Activated gamma-delta T cell treated with anti-CD3 and anti-CD28 coated beads, Interleukin-2, amount 50 U/mL, for 16 hours (primary cell): ENCODE measurements at places on chromosomes 3 and 15.

GRCh38 chr3:23254835-23255234, 51.7 kb downstream of the UBE2E2 start:
- DNase-seq = no peak

GRCh38 chr3:66980791-66981190, 17.3 kb upstream of the KBTBD8 start:
- no peak for DNase-seq

GRCh38 chr3:168250415-168250861, 154.7 kb upstream of the GOLIM4 start:
- no peak for DNase-seq

GRCh38 chr3:55329849-55330248, 157.3 kb downstream of the WNT5A start:
- DNase-seq = no peak

GRCh38 chr3:45205126-45205525, 21.0 kb downstream of the TMEM158 start:
- no peak for DNase-seq

GRCh38 chr3:72848703-72849081, 447 bp upstream of the SHQ1 start:
- no peak for DNase-seq

DNA sequence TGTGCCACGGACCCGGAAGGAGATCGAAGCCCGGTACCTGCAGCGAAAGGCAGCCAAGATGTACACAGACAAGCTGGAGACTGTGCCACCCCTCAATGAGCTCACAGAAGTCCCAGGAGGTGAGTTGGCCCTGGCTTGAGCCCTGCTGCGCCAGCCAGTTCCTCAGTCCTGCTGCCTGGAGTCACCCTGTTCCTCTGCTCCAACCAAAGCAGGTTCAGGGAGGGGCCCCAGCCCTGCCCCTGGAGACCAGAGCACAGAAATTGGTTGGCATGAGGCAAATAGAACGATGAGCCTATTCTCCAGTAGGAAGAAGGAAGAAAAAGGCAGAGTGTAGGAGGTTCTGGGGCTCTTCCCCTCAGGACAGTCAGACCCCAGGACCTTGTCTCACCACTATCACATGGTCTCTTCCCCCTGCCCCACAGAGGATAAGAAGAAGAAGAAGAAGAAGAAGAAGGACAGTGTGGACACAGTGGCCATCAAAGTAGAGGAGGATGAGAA, 8.0 kb downstream of the TMIE start:
- no peak for DNase-seq

- no peak for DNase-seq
Observed at GRCh38 chr3:161475905-161476304, 20.7 kb upstream of the OTOL1 start.

GRCh38 chr3:185070491-185071286, 82.2 kb downstream of the C3orf70 start:
- DNase-seq = no peak

DNA sequence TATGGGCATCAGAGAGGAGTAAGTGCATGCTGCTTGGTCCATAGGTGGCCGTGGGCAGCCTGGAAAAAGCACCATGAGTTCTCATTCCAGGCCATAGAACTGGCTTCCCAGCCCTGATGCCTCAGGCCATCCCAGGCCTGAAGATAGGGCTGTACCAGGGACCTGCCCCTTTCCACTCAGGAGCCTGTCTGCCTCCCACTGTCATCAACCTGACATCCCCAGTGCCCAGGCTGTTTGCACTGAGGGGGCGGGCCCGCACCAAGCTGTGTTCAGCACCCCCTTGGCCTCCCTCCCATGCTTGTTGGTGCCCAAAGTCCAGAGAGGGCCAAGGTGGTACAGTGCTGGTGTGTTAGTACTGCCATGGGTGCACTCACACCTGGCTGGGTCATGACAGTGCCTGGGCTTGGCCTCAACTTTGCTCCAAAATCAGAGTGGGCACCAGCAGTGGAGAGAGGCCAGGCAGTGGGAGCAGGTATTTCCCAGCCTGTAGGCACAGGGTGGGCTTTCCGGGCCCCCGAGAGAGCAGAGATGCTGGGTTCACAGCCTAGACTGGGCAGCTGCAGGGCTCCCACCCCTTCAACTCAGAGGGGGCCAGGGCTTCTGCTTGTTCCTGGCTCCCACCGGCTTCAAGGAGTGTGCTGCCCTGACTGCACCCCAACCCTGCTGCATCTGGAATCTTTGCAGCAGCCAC, 556.1 kb downstream of the SI start:
- no peak for DNase-seq

DNA sequence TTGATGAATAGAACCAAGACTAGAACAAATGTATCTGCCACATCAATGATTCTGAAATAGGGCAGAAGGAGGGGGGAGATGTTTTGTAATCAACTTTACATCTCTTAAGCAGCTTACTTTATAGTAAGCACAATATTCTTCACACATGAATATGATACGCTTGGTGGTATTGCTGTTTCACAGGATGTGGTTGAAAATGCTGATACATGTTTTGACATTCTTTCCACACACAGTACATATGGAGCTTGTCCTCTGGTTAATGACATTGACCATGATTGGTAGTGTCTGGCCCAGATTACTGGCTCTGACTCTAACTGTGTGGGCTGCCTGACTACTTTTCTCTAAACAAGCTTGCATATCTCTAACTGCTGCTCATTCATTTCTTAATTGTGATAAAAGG, 168.9 kb downstream of the KLHL25 start:
- no peak for DNase-seq

DNA sequence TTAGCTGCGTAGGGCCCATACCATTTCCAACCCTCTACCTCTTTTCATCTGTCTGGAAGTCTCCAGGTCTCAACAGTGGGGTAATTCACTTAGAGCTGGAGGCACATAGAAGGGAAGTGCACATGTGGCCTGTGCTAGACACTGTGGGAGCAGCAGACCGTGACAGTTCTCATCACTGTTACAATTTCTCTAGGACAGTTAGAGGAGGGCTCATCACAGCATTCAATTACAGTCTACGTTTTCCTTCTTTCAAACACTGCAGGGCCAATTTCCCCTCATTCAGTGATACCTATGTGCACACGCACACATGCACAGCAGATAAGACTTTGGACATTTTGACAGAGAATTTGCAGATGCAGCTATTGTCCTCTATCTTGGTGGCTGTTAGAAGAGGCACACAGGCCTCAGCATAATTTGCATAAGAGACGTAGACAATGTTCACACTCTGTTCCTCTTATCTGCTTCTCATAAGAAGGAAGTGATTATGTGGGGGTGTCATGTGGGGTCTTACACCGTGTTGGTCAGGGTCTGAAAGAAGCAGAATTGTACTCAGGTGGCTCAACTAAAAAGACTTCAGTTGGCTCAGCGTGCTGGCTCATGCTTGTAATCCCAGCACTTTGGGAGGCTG, 12.6 kb upstream of the HRG start:
- no peak for DNase-seq

DNA sequence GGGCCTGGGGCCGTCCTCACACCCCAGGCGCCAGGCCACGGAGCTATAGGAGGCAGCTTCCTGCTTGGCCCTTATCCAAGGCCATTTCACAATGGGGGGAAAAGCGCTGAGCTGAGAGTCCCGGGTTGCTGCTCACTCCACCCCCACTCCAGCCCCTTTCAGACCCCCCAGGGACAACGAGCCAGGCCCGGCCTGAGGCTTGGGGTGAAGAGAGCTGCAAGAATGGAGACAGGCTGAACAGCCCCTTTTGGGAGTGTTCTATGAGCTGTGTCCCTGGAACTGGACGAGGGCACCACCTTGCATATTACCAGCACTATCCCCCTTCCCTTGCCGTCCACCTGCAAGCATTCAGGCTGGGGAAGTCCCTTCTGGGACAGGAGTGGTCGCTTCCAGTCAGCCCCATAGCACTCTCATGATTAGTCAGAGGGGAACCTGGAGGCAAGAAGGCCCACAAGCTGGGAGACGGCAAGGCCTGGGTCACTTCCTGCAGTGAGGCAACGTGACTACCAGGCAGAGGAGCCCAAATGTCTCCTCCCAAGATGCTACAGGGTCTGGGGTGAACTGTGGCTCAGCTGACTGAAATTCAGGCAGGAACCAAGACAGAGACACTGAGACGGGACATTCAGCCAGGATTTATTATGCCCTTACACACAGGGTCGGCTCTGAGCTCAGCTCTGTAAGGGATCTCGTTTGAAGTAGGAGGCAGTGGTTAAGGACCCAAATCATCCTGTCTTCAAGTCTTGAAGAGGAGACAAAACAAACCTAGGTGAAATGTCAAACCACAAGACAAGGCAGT, 8.6 kb upstream of the SRP14 start:
- DNase-seq = peak; percentile 41

GRCh38 chr15:51702710-51703109, 21.4 kb downstream of the SCG3 start:
- no peak for DNase-seq

DNA sequence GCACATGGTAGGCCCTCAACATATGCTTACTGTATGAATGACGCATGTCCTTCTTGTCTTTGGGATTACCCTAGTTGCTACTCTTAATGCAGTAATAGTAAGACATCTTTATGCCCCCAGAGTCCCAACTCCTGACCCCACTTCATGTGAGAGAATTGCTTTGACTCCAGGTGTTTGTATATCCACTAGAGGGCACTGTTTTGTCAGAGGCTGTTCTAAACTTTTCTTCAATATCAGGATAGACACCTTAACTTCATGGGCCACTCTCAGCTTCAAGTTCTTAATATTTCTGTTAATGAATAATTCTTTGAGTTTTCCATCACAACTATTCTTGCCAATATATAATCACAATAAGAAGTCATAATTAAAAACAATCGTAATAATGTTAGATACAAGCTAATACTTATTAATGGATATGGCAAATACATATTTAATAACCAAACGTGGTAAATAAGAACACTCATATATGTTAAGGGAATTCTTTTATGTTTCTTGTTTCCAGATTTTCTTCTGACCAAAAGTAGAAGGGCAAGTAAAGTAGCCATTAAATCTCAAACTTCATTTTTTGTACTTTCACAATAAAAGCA, 337.2 kb upstream of the DNAJC19 start:
- DNase-seq = no peak

DNA sequence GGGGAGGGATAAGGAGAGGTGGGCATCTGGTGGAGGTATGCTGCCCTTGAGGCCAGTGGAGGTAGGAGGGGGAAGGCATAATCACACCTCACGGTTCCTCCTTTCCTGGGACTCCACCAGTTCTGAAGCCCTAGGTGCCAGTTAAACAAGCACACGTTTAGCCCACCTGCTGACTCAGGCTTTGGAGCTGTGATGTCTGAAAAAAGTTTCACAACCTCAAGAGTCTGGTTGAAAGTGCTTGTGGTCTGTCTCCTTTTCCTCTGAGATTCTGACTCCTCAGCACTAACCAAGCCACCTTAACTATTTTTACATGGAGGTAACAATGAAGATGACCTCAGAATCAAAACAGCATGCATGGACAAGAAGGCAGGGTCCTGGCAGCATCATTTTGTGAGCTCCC, 23.0 kb downstream of the HPS3 start:
- DNase-seq = no peak

DNA sequence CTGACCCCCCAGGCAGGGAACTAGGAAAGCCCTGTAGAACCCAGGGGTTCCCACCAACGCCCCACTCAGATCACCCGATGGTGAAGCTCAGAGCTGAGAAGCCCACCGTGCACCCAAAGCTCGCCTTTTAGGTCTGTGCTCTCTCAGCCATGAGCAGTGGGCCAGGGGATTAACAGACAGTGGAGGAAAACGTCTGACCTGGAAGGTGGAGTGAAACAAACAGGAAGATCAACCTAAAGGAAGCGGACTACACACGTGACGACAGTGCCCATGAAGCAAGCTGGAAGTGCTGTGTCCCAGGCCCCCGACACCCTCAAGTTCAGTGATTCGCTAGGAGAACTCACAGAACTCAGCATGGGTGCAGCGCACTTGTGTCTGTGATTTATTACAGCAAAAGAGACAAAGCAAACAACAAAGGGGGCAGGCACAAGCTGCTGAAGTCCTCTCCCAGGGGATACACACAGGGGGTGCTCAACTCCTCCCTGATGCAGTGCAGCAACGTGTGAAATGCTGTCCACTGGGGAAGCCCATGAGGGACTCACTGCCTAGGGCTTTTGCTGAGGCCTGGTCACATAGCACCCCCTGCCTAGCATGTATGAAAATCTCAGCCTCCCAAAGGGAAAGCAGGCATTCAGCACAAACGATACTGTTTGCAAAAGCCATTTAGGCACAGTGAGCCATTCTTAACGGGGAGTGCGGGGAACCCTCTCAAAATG, 43.5 kb downstream of the CFAP92 start:
- no peak for DNase-seq

GRCh38 chr3:8201886-8202285, 299.7 kb upstream of the LMCD1 start:
- DNase-seq = no peak

- DNase-seq = no peak
Observed at GRCh38 chr3:125960456-125961288, 8.3 kb upstream of the ROPN1B start.

GRCh38 chr3:65878831-65879230, 159.9 kb downstream of the MAGI1 start:
- DNase-seq = no peak

GRCh38 chr3:59006634-59007517, 42.9 kb downstream of the CFAP20DC start:
- no peak for DNase-seq

DNA sequence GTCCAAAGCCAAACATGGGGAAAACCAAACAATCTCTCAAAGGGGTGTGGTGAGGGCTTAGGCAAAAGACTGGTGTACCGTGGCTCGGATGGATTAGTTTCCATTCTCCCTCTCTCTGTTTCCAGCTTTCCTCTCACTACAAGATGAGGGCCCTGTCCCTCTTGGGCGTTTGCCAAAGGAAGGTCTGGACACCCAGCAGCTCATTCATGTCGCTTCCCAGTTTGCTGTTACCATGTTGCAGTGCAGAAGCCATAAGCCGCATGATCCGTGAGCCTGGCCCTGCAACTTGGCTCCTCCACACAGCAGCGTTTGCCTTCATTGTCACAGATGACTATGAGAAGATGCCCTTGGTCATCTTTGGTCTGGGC, 92.2 kb downstream of the APBA2 start:
- DNase-seq = no peak

- no peak for DNase-seq
Observed at GRCh38 chr3:134003066-134003465, 26.7 kb downstream of the SLCO2A1 start.
